A549 treated with GW870086 at 1 μM for 4 hours (cell line): ENCODE measurements at places on chromosomes 11 and 22. TPM values are rescaled to one million over a fixed set of nuclear protein-coding genes. Genes with fewer than 3 reads are reported as not detected.

Gene TMEM86A
- 0.19 to 0.36 TPM (median 0.23 TPM) in 5 replicates for total RNA-seq

Gene OR8K3
- not detected in 5 replicates for total RNA-seq

Gene ZFTA
- 4.1 to 6.8 TPM (median 5.6 TPM) in 5 replicates for total RNA-seq

Gene FAM83F
- total RNA-seq, result not detected in 5 replicates

Gene ISX
- total RNA-seq, result not detected in 5 replicates
